ENCODE measurements at places on chromosomes 5 and 9.

DNA sequence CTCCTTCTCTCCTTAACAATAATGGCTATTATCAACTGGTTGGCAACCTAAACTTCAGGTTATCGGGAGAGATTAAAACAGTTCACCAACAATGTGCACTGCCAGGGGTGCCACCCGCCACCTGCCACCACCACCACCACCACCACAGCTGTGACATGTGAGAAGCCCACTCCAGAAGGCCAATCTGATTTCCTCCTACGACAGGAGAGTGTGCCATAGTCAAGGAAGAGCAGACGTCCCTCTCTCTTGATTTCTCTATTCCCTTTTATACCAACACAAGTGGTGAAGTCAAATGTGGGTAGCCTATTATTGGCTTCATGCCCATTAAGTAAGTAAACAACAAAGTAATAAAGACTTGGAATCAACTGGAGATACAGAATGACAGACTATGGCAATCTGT is 22.4 kb downstream of the GNAQ start:
- no peak for DNase-seq

GRCh38 chr9:26856413-26857032 is 36.1 kb downstream of the CAAP1 start:
- DNase-seq = no peak

- DNase-seq = no peak
Observed at GRCh38 chr5:24162343-24162742, 482.4 kb downstream of the CDH10 start.

DNA sequence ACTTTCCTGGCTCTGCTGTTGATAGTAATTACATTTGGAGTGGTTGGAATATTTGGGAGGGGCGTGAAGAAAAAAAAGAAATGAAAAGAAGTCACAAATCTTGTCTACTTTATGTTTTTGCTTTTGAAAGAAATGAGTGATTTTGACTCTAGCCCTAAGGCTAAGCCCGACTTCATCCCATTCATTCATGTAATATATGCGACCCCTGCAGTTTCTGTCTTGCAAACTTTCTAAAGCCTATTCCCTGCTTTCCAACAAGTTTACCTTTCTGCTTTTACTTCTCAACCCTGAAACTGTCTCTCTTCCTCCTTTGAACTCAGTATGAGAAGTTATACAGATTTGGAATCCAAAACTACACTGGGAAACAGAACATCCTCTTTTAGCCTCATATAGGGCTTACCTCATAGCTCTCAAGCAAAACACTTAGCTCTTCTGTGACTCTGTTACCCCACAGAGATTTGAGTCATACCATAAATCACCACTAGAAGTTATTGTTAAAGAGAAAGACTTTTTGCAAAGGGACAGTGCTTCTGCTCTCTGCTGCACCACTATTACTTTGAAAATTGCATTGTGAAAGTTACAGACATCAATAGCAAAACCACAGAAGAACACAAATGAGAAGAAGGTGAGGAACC is 1.6 kb downstream of the CFAP95 start:
- DNase-seq = no peak

DNA sequence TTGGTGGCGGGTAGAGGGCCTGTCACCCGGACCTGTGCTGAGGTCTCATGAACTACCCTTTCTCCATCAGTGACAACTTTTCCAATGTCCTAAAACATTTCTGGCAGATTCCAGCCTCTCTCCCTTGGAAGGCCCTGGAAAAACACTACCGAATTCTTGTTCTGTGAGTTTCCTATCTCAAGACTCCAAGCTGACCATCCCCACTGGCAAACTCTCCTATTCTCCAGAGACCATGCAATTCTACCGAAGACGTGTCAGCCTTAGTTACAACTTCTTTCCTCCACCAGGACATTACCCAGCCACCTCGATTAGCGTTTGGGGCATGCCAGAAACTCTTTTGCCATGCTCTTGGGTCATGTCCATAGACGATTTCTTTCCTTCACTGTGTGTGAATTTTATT is 26.8 kb upstream of the GABRP start:
- DNase-seq = no peak

GRCh38 chr5:112684737-112685136 is 52.9 kb upstream of the APC start:
- no peak for DNase-seq

DNA sequence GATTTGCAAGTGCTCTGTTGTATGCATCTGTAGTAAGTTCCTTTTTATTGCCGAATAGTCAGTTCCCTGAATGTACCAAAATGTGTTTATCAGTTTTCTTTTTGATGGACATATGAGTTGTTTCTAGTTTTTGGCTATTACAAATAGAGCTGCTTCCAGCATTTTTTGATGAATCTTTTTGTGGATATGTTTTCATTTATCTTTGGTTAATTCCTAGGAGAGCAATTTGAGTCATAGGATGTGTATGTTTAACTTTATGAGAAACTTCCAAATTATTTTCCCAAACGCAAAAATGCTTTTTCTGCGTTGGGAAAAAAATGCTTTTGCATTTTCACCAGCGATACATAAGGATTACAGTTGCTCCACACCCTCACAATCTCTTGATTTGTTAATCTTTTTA is 287.7 kb downstream of the FER start:
- no peak for DNase-seq

DNA sequence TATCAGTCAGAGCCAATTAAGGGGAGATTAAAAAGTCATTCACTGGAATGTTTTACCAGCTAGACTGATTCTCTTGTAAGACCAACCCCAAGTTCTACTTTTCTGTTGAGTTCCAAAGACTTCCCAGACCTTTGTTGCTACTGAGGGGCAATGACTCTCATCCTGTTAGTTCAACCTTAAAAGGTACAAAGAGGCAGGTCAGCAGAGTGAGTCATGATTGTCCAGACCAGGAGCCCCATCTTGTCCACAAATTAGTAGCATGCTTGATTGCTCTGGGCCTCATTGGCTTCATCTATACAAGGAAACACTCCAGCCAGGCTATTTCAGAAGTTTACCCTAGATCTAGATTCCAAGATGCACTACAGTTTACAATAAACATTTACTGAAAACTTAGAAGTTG is 79.9 kb upstream of the IL7R start:
- DNase-seq = no peak

- DNase-seq = no peak
Observed at GRCh38 chr5:33852319-33852718, 39.5 kb downstream of the ADAMTS12 start.

DNA sequence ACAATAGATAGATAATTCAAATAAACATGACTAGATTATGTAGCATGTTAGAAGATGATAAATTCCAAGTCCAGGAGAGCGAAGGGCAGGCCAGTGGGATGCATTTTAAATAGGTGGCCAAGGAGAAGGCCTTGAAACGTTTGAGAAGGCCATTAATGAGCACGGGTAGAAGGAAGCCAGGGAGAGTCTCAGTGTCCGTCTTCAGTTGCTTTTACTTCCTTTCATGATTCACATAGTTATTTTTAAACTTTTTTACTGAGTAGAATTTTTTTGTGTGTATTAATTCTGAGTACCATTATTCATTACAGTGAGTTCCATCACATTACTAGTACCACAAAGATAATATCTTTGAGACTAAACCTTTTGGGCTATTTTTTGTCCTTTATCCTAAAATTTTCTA is 259.2 kb downstream of the ARRDC3 start:
- DNase-seq = no peak

- DNase-seq = peak; percentile 30
Observed at GRCh38 chr9:128456613-128457061, 831 bp downstream of the ODF2 start.

GRCh38 chr5:161400583-161400982 is 145.9 kb downstream of the GABRB2 start:
- no peak for DNase-seq

- no peak for DNase-seq
Observed at GRCh38 chr9:91425271-91425670, 1.6 kb upstream of the NFIL3 start.

DNA sequence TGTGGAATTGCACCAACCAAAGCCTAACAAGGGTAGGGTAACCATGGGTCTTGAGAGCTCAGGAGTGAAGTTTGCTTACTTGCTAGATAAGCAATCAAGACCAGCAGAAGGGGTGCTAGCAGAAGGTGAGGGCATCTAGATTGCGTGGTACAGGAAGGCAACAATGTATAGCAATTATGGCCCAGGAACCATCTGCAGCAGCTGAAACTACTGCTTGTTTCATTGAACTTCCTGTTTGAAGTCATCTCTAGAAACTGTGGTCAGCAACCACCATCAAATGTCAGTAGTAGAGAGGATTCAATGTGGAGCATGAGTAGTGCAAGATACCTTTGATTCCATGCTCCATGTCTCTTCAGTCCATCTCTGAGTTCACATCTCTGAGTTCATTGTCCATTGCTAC is 462.1 kb upstream of the GRAMD2B start:
- no peak for DNase-seq

- DNase-seq = no peak
Observed at GRCh38 chr9:38642951-38643814, 22.8 kb upstream of the ANKRD18A start.

DNA sequence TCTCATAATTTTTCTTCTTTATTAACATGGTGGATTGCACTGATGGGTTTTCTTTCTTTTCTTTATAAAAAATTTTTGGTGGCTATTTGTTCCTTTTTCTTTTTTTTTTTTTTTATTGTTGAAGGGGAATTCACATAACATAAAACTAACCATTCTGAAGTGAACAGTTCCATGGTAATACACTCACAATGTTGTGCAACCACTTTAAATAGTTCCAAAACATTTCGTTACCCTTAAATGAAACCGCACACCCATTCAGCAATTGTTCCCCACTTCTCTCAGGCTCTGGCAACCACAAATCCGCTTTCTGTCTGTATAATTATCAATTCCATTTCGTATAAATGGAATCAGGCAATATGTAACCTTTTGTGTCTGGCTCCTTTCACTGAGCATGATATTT is 11.7 kb upstream of the SETX start:
- no peak for DNase-seq

- no peak for DNase-seq
Observed at GRCh38 chr5:9381464-9381863, 164.4 kb downstream of the SEMA5A start.

DNA sequence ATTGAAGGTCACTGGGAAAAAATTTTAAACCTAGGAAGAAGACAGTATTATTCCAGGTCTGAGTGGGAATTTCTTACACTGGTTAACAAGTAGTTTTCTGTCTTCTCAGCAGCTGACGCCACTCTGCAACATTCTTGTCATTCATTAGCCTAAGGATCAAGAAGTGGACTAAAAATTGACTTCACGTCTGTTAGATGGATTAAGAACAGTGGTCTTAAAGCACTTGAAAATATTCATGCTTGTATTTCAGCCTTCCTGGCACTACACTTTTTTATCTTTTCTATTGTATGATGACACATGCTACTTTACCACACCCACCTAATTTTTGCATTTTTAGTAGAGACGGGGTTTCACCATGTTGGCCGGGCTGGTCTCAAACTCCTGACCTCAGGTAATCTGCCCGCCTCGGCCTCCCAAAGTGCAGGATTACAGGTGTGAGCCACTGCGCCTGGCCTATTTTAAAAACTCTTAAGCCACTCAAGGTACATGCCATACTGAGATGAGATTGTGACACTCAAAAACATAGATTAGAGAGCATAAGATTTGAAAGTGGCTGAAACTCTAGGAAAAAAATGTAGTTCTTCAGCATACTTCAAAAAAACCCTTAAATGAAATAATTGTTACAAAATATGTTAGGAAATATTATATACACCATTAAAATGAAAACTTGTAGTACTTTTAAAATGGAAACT is 8.4 kb downstream of the MATR3 start:
- no peak for DNase-seq
